ENCODE measurements at places on chromosomes 6 and 20. TPM values are rescaled to one million over a fixed set of nuclear protein-coding genes. Genes with fewer than 3 reads are reported as not detected.

The OR12D3 gene
- not detected for total RNA-seq

The TSBP1 gene
- total RNA-seq, result not detected

The GINS1 gene
- 2.4 TPM for total RNA-seq

The EYA2 gene
- 12.3 TPM for total RNA-seq

The COL9A3 gene
- 0.14 TPM for total RNA-seq

The CLPSL2 gene
- not detected for total RNA-seq

All from nasal cavity respiratory epithelium epithelial cell of viscerocranial mucosa (primary cell).